ENCODE measurements at places on chromosomes 7 and 10. TPM values are rescaled to one million over a fixed set of nuclear protein-coding genes. Genes with fewer than 3 reads are reported as not detected.

GRCh38 chr10:119776536-119776935 is 50.7 kb downstream of the INPP5F start:
- no peak for DNase-seq

GRCh38 chr7:51325908-51326307 is 9.3 kb upstream of the COBL start:
- no peak for DNase-seq

DNA sequence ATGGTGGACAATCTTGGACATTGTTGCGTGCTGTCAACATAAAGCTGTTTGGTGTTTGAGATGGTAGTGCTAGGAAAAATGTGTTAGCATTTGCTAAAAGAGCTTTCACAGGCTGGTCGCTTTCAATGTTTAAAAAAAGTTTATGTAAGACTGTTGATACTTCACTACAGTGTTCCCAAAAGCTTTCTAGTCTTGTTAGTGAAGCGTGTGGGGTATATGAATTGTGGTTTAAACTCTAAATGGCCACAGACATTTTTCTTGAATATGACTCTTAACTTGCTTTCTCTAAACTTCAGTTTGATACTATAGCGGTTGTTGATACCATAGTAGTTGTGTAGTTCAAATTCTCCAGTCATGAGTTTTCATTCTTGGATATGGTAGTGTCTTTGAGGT is 44.9 kb downstream of the MCU start:
- DNase-seq: no peak

Gene INHBA
- 0.49 TPM for polyA plus RNA-seq

Gene CTTNBP2
- polyA plus RNA-seq: 3.8 TPM

- DNase-seq: no peak
These were observed 4.4 kb downstream of the ZNF485 start for GRCh38 chr10:43610636-43611035.

Gene PKD1L1
- 0.32 TPM for polyA plus RNA-seq

Gene RSPH10B
- polyA plus RNA-seq: not detected

DNA sequence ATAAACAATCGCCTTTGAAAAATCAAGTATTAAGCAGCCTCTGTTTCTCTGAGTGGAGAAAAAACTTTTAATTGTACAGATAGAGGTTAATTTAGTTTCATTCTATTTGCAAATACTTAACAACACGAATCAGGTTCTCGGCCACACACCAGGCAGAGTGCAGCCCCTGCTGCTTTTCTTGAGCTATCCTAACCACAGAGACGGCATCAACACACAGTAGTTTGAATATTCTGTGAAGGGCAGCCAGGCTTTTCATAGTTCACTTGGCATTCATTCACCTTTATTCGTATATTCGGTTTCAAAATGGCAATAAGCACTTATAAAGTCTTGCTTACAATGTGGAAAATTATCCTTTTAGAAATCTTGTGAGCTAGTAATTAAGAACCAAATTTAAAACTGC is 5.7 kb downstream of the ADARB2 start:
- DNase-seq: no peak
